ENCODE measurements at places on chromosomes 6 and 20. TPM values are rescaled to one million over a fixed set of nuclear protein-coding genes. Genes with fewer than 3 reads are reported as not detected.

The RBM24 gene
- total RNA-seq: 3.4 TPM

The KCNQ2 gene
- not detected for total RNA-seq

The GRM1 gene
- total RNA-seq: not detected

The PROCR gene
- total RNA-seq: 124 TPM

The DLK2 gene
- 0.60 TPM for total RNA-seq

The PGC gene
- total RNA-seq: not detected

The AARS2 gene
- total RNA-seq: 17.5 TPM

The PRICKLE4 gene
- 6.9 TPM for total RNA-seq

The BICRAL gene
- 6.8 TPM for total RNA-seq

The TP53TG5 gene
- total RNA-seq: not detected

The HLA-E gene
- 717 TPM for total RNA-seq

The SYNDIG1 gene
- total RNA-seq: 0.17 TPM

The HTR1E gene
- not detected for total RNA-seq

The PRKN gene
- 0.34 TPM for total RNA-seq

The SLC17A2 gene
- total RNA-seq: not detected

The GSTA2 gene
- not detected for total RNA-seq

The POPDC3 gene
- not detected for total RNA-seq

The COL20A1 gene
- under 0.01 TPM for total RNA-seq

The STMN3 gene
- 1.2 TPM for total RNA-seq

The LAMA2 gene
- total RNA-seq: 0.74 TPM

The EFCAB8 gene
- total RNA-seq: under 0.01 TPM

The ECT2L gene
- total RNA-seq: not detected

Data from dermis blood vessel endothelial cell (primary cell).